ENCODE measurements at places on chromosomes 1 and 21.

- no peak for DNase-seq
Measured at GRCh38 chr1:226722901-226723656, 16.0 kb downstream of the ITPKB start.

- no peak for DNase-seq
Measured at GRCh38 chr1:117732956-117733355, 127.1 kb downstream of the TENT5C start.

DNA sequence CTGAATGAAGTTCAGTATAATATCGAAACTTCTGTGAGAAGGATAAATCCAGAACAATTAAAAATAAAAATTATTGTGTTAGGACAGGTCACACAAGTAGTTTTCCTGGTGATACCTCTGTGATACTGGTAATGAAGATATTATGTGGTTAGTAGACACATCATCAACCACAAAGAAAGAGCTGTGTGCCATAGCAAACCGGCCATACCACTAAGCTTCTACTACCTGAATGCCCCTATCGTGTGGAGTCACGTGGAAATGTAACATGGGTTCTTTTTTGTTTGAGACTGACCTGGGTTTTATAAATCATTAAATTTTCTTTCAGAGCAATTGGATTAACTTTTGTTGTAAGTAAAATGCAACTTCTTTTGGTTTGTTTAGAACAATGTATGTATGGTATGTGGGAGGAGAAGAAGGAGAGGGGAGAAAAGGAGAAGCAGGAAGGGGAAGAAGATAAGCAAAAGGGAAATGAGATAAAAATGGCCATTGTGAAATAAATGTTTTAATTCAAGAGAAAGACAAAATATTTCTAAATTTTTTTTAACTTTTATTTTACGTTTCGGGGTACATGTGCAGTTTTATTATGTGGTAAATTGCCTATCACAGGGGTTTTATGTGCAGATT lies 58.2 kb upstream of the LRRC8B start:
- DNase-seq = no peak

DNA sequence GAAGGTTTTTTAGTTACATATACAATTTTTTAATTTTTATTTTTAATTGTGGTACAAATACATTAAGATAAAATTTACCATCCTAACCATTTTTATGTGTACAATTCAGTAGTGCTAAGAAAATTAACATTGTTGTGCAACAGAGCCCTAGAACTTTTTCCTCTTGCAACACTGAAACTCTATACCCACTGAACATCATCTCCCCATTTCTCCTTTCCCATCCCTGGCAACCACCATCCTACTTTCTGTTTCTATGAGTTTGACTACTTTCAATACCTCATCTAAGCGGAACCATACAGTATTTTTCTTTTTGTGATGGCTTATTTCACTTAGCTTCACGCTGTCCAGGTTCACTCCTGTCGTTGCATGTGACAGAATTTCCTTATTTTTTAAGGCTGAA lies 54.1 kb downstream of the PALMD start:
- no peak for DNase-seq

- DNase-seq = no peak
Measured at GRCh38 chr1:184190616-184191015, 139.1 kb downstream of the TSEN15 start.

- DNase-seq = no peak
Measured at GRCh38 chr1:41800311-41800829, 118.4 kb downstream of the HIVEP3 start.

- no peak for DNase-seq
Measured at GRCh38 chr1:25174363-25174729, 58.0 kb downstream of the SYF2 start.
